ENCODE measurements at places on chromosomes 11 and 22. TPM values are rescaled to one million over a fixed set of nuclear protein-coding genes. Genes with fewer than 3 reads are reported as not detected.

The RIC3 gene
- 36.6 TPM for total RNA-seq

The PRSS23 gene
- 4.3 TPM for total RNA-seq

The PIH1D2 gene
- 0.44 TPM for total RNA-seq

The PKP3 gene
- 0.49 TPM for total RNA-seq

The OR51Q1 gene
- total RNA-seq = not detected

The HTR3A gene
- total RNA-seq = not detected

The MPZL3 gene
- 23.3 TPM for total RNA-seq

The CRACR2B gene
- total RNA-seq = 2.9 TPM

The FAT3 gene
- under 0.01 TPM for total RNA-seq

The HEPHL1 gene
- not detected for total RNA-seq

The INTS4 gene
- total RNA-seq = 76.7 TPM

The WT1 gene
- not detected for total RNA-seq

The SLC5A1 gene
- total RNA-seq = not detected

The MMP27 gene
- not detected for total RNA-seq

The FUT4 gene
- 3.4 TPM for total RNA-seq

The OR5P2 gene
- total RNA-seq = not detected

The GLB1L3 gene
- total RNA-seq = 1.8 TPM

The HORMAD2 gene
- total RNA-seq = not detected

The NLRP6 gene
- 20.9 TPM for total RNA-seq

The PRODH gene
- 0.91 TPM for total RNA-seq

The MS4A12 gene
- total RNA-seq = not detected

The OR52I2 gene
- total RNA-seq = not detected

The LTBP3 gene
- 364 TPM for total RNA-seq

The CHST1 gene
- not detected for total RNA-seq

The SORL1 gene
- 383 TPM for total RNA-seq

The TEX54 gene
- total RNA-seq = not detected

The C11orf16 gene
- not detected for total RNA-seq

The EHBP1L1 gene
- total RNA-seq = 115 TPM

The PYGM gene
- 9.0 TPM for total RNA-seq

The ZNF408 gene
- total RNA-seq = 22.0 TPM

All from T-cell (primary cell).